ENCODE measurements at places on chromosomes 7 and 10.
A peak's percentile ranks its signal among the peaks of the same experiment; 100 is the strongest.

DNA sequence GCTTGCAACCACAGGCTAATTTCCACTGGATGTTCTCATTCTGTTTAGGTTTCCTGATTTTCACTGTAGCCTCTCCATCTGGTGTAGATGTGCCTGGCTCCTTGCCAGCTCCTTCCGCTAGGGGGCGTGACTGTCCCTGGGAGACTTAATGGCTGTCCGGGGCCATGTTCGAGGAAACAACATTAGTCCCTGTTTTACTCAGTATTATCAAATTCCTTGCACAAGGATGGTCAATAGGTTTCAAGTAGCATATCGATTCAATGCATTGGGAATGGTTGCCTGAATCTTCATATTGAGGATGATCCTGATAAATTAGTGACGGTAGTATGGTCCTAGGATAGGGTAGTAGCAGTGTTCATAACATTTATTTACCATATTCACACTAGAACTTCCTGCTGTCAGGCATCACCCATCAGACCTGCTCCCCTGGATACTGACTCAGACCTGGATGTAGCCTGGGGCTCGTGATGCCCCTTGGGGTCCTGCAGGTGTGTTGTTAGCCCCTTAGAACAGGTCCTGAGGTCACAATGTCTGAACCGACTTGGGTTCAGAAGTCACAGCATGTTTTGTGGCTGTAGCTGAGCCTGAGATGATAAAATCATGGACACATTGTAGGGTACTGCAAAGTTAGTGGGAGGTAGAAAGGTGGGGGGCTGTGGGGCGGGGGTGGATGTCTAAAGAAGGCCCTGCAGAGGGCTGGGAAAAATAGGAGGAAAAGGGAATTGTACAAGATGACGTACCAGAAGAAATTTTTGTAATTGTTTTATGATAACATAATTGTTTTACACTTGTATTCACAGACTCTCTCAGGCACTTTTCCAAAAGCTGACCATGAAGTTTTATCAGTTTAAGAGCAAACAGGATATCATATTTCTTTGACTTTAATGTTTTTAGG lies 8.9 kb upstream of the EXOC6 start:
- peak; percentile 75 for DNase-seq

DNA sequence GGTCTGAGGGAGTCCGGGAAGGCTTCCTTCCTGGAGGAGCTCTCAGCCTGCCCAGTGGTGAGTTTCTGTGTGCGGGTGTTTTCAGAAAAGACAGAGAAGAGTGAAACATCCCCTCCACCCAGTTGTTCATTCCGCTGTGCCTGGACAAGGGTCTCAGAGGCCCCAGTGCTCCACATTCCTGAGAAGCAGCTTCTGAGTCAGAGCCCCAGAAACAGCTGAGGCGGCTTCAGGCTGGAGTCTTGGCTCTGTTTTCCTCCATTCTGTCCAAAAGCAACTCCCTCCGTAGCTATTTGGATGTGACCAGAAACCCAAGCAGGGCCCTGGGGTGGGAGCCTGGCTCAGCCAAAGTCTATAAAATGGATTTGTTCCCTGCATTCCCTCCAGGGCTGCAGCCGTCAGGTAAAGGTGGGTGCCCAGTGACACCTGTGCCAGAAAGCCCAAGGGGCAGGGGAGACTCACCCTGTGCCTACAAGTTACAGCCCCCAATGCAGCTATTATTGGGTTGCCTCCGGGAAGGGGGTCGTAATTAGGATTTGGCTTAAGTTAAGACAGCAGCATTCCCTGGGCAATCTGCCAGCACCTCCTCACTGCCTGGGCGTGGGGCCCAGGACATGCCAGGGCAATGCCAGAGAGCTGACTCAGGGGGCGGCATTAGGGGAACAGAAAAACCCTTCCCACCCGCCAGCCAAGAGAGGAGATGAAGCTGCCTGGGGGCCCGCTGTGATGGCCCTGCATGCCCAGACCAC lies 13.1 kb upstream of the CAMK2G start:
- peak; percentile 26 for DNase-seq

GRCh38 chr10:30931094-30931493 lies 100.6 kb downstream of the ZNF438 start:
- DNase-seq = no peak

- DNase-seq = no peak
These were observed 166.8 kb downstream of the SORCS1 start for GRCh38 chr10:106997721-106998120.

GRCh38 chr7:132495936-132496335 lies 80.3 kb downstream of the PLXNA4 start:
- DNase-seq = no peak

GRCh38 chr10:93458821-93459257 lies 23.3 kb downstream of the MYOF start:
- peak; percentile 60 for DNase-seq

- no peak for DNase-seq
These were observed 44.5 kb downstream of the KCNMA1 start for GRCh38 chr10:77592946-77593636.

- DNase-seq = no peak
These were observed 32.2 kb downstream of the KCNH2 start for GRCh38 chr7:150945853-150946420.

GRCh38 chr10:73920089-73920488 lies 9.2 kb downstream of the PLAU start:
- peak; percentile 20 for DNase-seq

DNA sequence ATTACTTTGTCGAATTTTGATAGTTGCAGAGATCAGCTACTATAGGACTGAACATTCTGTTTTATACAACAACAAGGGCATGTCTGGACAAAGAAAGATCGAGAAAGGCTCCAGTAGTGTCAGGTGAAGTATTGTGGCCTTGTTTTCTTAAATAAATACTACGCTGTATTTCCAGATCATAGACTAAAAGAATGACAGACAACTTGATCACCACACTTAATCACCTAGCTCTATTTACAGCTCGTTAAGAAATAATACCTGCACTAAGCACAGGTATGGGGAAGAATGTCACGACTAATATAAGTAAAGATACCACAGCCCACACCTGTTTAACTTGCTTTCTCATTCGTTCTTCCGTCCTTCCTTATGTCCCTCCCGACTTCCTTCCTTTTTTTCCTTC lies 269.2 kb downstream of the HGF start:
- no peak for DNase-seq

DNA sequence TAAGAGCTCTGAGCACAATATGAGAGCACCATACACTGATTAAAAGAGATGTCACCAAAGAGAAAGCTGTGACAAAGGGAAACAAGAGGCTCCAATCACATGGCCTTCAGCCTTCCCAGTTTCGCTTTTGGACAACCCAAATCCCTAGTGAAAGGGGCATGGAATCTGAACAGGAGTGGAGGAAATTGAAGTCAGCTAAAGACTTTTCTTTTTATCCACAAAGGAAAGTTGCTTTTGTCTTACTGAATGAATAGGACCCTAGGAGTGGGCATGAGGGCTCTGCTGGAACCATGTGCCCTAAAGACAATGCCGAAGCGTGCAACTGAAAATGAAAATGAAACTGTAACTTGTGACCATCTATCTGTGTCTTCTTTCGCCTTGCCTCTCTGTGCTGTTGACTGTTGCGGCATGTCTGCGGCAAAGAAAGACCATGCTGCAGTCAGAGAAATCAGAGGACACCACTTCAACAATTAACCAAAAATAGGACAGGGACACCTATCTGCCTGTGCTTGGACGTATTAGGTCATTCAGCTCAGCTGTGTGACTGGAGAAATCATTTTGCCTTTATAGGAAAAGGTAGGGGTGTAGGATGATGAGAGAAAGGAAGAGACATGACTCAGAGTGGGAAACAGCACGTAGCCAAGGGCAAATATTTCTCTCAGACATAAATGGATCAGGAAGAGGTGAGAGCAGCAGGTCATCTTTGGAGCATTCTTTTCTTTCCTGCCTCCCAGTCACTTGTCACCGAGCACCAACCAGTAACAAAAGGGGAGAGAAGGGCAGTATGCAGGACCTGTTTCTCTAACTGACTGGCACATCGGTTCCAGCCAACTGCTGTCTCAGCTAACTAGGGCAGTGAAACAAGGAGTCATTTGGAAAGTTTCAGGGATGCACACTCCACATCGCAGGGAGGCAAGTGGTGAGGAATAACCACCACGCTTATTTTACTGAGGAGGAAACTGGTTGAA lies 12.3 kb downstream of the CAV2 start:
- DNase-seq = peak; percentile 85

GRCh38 chr10:96496281-96496925 lies 17.3 kb downstream of the TLL2 start:
- no peak for DNase-seq

DNA sequence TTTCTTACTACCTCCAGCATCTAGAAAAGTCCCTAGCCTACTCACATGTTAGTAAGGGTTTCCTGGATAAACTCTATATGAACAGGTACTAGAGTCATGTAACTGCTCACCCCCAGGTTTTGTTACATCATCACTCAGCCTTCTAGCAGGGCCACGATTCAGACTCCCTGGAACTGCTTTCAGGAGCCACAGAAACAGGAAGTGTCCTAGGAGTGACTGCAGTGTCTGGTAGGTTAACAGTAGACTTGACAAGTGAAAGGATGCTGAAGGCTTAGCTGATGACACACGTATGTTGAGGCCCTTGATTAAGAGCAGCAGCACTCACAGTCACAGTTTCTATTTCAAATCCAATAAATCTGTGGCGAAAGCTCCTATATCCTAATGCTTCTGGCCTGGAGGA lies 101.2 kb downstream of the DNMBP start:
- DNase-seq = no peak

DNA sequence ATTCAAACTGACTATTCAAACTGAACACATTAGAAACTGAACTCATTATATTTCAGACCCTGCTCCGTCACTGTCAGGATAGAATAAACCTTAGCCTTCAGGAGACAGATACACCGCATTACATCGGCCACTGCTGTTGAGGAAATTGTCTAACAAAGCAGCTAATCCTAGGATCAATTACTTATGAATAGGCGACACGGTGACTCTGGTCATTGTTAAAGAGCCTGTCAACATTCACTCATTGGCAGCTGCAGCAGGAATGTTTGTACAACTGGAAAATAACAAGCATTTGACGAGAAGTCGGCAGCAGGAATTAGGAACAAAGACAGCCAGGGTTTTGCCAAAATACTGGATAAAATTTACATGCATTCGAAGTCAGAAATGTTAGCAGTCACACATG lies 112.0 kb upstream of the MKX start:
- DNase-seq = peak; percentile 90

DNA sequence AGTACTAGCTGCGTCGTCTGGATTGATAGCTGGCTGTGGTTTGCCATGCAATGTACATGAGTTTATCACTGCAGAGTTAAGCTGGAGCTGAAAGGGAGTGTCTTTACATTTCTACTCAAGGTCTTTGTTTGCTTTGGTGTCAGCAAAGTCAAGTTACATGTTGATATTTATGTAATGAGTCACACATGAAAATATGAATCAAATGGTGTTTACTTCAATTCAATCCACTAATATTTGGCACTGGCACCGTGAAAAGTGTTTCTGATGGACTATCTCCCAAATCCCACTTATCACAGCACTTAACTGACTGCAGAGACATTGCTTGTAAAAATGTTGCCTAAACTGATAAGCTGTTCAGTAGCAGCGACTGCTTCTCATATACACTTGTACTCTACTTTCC lies 395.9 kb downstream of the TFEC start:
- peak; percentile 96 for DNase-seq

- DNase-seq = peak; percentile 22
These were observed 161.5 kb upstream of the SH2B2 start for GRCh38 chr7:102125127-102125596.

DNA sequence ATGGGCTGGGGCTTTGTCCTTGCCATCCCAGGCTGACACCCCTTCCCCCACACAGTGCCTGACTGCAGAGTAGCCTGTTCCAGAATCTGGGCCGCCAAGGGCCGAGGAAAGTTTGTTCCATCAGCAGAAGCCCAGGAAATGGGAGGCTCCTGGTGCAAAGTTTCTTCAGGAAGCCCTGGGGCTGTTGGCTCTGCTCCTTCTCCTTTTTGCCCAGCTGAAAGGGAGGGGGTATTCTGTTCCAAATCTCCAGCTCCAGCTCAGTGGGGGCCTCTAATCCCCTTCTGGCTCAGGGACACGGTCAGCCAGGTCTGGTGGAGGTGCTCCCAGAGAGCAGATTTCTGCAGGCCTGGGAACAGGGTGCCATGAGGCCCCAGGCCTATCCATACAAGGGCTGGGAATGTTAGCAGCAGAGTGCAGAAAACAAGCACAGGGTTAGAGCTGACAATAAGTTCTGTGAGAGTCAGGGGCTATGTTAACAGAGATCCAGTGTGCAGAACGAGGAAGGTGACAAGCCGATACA lies 399.5 kb downstream of the RPS24 start:
- no peak for DNase-seq

- DNase-seq = no peak
These were observed 165.7 kb downstream of the LRMDA start for GRCh38 chr10:75596930-75597620.

- peak; percentile 94 for DNase-seq
These were observed 45.0 kb upstream of the CACUL1 start for GRCh38 chr10:118799777-118800176.

- DNase-seq = no peak
These were observed 135.4 kb upstream of the PCBD1 start for GRCh38 chr10:71023704-71024283.

DNA sequence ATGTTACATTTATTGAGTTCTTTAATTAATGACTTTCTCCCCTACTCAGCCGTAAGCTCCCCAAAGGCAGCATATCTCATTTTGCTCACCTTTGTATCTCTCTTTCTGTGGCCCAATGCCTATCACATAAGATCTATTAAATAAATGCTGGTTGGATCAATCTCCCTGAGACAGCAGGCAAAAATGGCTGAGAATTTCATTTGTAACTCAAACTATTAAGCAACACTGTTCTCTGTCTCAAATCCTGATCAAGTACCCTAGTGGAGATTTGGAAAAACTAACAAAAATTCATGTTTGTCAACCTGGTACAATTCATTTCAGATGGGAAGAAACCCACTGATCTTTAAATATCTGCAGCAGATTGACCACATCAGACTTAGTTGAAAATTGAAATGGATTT lies 127.4 kb downstream of the ZFAND4 start:
- no peak for DNase-seq

GRCh38 chr10:100009283-100009792 lies 409 bp downstream of the DNMBP start:
- peak; percentile 85 for DNase-seq

DNA sequence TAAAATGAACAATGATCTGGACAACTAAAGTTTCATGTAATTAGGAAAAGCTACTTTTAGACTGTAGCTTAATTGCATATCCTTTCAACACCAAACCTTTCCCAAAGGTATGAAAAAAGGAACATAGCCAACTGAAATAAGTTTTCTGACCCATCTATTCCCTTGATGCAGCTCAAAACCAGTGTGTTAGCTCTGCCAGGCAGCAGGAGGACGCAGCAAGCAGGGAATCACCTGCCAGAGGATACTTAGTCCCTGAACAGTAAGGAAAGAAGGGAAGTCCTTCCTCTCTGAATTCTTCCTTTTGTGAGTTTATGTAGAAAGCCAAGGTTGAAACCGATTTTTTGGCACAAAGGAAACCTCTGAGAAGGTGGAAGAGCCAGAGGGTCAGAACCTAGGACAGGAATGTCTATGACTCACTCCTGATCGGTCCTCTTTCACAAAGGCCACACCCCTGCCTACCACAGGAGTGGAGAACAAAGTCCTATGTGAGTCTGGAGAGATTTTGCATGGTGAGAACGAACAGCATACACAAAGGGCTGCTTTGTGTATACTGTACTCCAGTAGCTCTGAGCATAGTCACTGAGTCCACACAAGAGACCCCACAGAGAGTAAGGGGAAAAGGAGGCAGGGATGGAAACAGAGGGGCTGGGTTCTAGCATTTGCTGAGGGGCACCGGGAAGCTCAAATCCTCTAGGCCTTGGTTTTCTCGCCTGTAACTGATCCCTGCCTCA lies 68.8 kb upstream of the GSDME start:
- peak; percentile 72 for DNase-seq

All from DMS53 (cell line).